ENCODE measurements at places on chromosomes 4 and X.

DNA sequence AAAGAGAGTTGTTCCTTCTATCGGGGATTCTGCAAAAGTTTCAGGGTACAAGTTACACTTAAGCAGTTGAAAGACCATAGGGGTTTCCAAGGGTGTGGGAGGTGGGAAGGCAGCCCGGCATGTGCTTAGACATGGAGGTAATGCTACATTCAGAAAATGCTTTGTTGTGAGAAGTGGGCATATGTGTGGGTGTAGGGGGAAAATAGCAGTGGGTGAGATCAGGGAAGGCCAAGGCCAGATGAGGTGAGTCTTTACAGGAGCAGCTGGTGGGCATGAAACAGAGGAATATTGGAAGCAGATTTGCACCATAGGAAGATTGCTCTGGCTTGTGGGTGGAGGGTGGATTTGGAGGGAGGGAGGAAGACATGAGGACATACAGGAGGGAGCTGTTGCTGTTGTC is 8.3 kb downstream of the CYTL1 start:
- no peak for DNase-seq

GRCh38 chrX:77389891-77390290 is 57.3 kb upstream of the FGF16 start:
- DNase-seq, result no peak

DNA sequence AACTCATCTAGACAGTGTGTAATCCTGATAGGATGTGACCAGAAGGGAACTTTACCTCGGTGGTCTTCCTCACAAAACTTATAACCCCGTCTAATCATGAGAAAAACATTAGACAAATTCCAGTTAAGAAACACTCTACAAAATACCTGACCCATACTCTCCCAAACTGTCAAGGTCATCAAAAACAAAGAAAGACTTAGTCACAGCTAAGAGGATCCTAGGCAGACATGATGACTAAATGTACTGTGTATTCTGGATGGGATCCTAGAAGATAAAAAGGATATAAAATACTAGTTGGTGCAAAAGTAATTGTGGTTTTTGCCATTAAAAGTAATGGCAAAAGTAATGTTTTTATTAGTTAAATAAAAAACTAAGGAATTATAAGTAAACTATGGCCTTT is 81.6 kb downstream of the DTHD1 start:
- DNase-seq, result no peak

DNA sequence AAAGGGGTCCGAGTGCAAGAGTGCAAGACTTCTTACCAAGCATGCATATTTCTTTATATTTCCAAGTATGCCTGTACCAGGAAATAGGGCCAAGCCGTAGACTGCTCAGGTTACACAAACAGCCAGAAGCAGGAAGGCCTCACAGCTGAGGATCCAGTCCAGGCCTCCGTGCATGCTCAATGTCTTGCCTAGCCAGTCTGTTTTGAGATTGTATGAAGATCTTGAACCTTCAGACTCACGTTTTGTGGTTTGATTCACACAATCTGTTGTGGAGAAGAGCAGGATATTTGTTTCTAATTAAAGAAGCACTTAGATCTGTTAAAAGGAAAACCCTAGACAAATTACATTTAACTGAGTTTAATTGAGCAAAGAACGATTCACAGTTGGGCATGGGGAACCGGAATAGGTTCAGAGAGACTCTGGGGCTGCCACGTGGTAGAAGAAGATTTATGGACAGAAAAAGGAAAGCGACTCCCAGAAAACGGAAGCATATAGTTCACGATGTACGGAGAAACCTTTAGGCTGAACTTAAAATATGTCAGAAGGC is 1.2 kb downstream of the MGST2 start:
- DNase-seq, result no peak

DNA sequence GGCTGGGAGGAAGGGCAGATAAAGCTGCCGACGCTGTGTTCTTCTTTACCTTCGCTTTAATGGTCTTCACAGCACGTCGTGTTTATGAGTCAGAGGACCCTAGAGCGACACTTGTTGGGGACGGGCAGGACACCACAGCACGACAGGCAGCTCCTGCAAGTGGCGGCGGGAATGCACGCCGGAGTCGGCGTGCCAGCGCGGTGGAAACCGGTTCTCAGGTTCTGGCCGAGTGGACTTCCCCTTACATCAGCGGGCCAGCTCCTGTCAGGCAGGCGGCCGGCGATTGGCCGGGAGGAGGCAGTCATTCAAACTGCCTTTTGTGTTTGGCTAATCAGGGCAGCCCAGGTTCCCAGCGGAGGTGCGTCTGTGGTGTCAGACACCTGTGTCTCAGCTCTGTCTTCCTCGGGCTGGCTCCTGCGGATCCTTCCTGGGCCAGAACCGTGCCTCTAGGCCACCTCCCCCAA is 150.9 kb downstream of the SHROOM3 start:
- DNase-seq, result peak; percentile 92

DNA sequence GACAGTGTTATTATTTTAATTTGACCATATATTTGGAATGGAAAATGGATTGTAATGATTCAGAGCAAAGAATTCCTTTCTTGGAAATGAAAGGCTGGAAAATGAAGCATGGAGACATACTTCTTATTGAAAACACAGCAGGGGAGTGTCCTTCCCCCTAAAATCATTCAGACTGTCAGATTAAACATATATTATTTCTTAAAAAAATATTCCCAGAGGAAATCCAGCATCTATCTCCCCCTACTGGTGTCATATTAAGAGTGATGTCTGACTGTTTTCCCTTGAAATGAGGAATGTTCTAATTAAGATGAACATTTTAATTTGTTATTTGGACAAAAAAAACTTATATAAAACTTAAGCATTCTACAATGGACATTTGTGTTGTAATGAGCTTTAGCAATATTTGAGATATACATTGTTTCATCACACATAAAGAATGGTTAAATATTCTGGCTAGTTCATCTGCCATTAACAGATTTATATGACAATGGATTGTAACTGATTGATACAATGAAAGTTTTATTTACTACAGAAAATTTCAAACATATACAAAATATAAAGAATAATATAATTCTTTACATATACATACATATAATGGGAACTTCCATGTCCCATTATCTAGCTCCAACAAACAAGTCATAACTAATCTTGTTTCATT is 264.6 kb downstream of the SPRY1 start:
- no peak for DNase-seq

- no peak for DNase-seq
Measured at GRCh38 chrX:134377537-134377936, 82.4 kb upstream of the HPRT1 start.

DNA sequence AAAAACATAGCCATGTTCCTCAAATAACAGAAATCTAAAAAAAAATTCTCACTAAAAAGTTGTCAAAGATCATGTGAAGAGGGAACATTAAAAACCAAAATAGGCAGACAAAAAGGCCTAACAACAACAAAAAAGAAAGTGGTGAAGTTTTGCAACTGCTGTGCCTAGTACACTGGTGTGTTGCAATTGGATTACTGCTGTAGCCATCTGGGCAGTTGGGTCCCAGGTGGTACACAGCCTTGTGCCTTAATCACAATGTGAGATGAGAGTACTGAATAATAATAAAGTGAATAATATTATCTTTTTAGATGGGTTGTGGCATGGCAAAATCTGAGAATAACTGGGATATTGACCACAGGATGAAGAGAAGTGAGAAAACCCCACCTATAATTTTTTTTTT is 12.0 kb downstream of the C4orf54 start:
- no peak for DNase-seq

- DNase-seq, result peak; percentile 81
Measured at GRCh38 chrX:54182194-54182863, 725 bp downstream of the FAM120C start.

- DNase-seq, result no peak
Measured at GRCh38 chr4:40301603-40302002, 33.5 kb upstream of the CHRNA9 start.

DNA sequence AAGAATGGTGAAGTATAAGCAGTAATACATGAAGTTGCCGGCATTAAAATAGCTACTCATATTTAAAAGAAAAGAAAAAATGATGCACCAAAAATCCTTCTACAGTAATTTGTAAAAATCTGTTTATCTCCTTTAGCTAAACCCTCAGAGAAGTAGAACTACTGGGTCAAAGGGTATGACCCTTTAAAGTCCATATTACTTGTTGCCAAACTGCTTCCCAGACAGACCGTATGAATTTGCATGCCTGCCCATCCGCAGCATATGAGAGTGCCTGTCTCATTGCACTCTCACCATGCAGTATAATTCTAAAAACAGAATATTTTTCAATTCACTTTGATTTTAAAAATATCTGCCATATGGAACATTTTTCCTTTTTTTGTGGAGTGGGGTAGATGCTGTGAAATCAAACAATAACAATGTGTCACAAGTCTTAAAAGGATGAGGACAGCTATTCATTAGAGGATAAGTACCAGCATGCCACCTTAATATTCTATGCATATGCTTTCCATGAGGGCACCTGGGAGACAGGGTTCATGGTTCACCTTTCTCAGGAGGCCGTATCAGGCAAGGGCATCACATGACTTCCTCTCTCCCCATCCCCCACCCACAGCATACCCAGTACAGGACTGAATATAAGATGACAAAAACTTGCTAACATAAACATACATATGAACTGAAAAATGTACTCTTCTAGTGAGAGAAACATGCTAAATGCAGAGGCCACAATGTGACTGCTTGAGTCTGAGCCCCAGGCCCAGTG is 17.8 kb downstream of the ZDHHC9 start:
- DNase-seq, result no peak

GRCh38 chrX:124125471-124125870 is 164.0 kb downstream of the STAG2 start:
- no peak for DNase-seq

DNA sequence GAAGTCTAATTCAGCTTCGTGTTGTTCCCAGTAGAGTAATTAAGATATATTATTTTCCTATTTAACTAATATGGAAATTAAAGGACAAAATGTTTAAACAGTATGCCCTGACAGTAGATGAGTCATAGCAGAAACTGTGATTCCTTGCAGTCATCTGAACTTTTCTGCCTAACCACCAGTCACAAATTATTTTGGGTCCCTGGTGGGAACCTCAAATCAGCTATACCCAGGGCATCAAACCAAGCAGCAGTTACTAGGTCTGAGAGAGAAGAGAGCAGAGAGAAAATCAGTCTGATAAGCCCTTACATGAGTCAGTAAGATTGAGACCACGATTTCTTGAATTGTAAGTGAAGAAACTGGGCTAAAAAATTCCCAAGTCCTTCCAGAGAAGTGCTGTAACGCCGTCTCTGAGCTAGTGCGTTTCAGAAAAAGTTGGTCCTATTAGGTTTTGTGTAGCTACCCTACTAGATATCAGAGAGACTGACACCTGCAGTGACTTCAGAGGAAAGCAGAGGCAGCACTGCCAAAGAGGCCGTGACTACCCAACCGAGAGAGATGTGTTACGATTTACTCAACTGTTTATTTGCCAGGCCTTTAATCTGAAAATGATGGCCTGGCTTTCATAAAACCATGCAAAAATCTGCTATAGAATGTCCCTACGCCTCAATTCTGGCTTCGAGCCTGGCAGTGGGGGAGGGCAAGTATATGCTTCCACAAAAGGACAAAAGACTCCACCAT is 21.7 kb upstream of the GPM6A start:
- DNase-seq, result no peak

- DNase-seq, result no peak
Measured at GRCh38 chr4:7593646-7594412, 159.1 kb upstream of the PSAPL1 start.

DNA sequence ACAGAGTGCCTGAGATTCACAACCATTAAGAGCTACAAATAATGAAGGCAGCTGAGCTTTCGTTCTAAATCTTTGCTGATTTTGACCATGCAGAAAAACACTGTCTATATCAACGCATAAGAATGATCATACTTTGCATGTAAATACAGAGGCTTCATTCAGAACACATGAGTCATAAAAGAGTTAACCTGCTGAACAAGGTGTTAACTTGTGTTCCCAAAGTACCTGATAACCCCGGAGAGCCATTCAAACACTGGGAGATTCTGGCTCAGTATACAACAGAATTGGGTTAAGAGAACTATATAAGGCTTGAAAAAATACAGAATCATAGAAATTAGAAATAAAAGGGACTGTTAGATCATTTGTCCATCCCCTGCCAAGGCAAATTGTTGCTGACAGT is 964.3 kb upstream of the TENM3 start:
- no peak for DNase-seq

GRCh38 chr4:6085028-6085690 is 66.9 kb upstream of the C4orf50 start:
- no peak for DNase-seq

DNA sequence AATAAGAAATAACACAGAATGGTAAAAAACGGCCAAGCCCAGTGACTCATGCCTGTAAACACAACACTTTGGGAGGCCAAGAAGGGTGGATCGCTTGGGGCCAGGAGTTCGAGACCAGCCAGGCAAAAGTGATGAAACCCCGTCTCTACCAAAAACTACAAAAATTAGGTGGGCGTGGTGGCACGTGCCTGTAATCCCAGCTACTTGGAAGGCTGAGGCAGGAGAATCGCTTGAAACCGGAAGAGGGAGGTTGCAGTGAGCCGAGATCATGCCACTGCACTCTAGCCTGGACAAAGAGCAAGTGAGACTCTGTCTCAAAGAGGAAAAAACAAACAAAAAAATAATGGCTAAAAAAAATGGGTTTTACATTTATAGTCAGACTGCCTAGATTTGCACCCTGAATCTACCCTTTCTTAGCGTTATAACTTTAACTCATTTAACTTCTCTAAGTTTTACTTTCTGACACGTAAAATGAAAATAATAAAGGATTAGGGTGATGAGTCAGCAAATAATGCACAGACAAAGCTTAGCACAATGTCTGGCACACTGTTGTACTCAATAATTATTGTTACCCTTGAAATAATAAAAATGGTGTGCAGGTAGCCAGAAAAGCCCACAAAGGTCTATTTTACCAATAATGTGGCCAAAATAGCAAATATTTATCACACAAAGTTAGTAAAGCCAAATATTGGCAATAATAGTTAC is 55.0 kb downstream of the ATP11C start:
- no peak for DNase-seq

DNA sequence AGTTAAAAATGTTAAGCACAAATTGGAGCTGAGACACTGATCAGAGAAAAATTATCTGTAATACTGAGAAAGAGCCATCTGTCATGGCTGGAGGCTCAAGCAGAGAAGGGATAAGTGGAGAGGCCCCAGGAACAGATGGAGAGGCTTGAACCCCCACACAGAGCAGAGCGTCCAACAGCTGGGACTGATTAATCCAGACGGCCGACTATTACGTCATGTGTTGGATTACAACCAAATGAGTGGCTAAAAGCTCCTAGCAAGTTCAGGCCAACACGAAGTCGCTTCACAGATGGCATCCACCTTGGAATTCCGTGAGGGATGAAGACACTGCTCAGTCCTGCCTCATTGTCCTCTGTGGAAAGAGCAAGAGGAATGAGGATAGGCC is 57.7 kb upstream of the ATXN3L start:
- no peak for DNase-seq

- DNase-seq, result no peak
Measured at GRCh38 chr4:139171876-139172691, 4.9 kb downstream of the ELF2 start.

All from posterior cingulate gyrus (tissue), 11 donors.